ENCODE measurements at places on chromosomes 6 and 20.

DNA sequence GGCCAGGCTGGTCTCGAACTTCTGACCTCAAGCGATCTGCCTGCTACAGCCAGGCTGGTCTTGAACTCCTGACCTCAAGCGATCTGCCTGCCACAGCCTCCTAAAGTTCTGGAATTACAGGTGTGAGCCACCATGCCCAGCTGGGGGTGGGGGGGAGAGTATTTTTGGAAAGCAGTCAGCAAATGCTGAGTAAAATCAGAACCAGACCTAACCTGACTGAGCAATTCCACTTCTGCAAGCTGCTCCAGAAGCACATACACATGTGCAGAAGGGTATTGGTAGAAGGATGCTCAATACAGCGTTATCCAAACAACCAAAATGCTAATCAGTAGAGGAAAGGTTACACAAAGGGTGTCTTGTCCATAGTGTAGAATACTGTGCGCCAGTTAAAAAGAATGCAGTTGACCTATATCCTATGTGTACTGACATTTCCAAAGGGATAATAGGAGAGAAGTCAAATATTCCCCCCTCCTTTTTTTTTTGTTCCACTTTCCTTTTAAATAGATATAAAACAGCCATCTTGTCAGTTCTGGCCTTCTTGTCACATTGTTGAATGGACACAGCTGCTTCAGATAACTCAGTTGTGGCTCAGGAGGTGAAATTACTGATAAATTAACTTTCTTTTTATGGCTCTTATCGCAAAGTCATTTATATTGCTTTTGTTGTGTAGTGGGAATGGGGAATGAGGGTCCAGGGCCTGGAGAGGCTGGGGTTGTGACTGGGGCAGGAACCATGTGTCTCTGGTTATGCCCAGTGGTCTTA, 74.6 kb downstream of the DTD1 start:
- peak; percentile 31 for DNase-seq

DNA sequence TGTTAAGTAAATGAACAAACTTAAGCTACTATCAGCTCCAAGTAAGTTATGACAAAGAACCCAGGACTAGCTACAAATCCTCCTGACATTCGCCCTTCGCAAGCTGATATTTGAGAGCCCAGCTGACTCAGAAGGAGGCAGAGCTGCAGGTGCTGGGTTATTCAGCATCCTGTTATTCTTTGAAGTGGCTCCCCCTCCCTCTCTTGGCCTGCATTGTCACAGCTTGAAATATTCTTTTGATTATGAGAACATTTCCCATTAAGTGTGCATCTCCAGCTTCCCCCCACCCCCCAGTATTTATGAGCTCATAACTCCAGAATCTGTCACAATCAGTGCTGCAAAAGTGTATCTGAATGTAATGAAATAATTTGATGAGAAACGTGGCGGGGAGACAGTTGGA, 78.8 kb upstream of the RALY start:
- DNase-seq: no peak

DNA sequence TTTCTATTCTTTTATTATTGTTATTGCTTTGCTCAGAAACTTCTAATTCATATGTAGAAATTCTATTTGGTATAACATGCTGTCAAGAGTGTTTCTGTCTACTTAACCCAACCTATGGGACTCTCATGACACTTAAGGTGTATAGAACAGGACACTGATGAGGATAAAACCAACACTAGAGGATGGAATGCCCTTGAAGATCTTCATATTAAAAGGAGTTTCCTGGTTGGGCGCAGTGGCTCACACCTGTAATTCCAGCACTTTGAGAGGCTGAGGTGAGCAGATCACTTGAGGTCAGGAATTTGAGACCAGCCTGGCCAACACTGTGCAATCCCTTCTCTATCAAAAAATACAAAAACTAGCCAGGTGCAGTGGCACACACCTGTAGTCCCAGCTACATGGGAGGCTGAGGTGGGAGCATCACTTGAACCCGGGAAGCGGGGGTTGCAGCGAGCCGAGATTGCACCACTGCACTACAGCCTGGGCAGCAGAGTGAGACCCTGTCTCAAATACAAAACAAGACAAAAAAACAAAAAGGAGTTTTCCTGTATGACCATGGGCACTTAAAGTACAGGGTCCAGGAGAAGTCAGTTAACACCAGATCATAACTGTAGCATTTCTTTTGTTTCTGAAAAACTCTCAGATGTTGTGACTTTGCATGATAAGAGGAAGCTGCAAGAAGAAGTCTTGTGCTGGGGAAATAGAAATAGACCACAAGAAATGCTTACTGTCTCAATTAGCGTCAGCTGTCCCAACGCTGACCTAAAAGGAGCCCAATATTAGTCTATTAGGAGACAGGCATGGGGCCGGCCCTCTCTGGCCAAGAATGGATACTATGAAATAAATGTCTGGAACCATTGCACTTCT, 38.9 kb upstream of the CD2AP start:
- DNase-seq: peak; percentile 56

DNA sequence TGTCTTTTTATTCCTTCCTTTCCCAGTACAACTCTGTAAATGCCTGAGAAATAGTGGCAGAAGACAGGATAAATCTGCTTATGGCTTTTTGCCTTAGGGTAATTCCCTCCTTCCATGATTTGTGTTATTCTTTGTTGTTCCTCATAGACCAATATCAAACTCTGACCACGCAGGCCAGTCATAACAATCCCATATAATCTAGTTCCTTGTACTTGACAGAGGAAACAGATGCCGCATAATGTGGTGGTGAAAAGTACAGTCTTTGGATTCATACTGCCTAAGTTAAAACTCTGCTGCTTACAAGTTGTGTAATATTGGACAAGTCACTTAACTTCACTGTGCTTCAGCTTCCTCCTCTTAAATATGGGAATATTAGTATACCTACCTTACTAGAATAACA, 8.2 kb upstream of the BAG2 start:
- no peak for DNase-seq

GRCh38 chr20:59439243-59439642, 138.8 kb downstream of the EDN3 start:
- no peak for DNase-seq

GRCh38 chr6:100633096-100633777, 168.5 kb upstream of the SIM1 start:
- no peak for DNase-seq

- no peak for DNase-seq
Measured at GRCh38 chr6:114430534-114431124, 87.8 kb upstream of the HS3ST5 start.

DNA sequence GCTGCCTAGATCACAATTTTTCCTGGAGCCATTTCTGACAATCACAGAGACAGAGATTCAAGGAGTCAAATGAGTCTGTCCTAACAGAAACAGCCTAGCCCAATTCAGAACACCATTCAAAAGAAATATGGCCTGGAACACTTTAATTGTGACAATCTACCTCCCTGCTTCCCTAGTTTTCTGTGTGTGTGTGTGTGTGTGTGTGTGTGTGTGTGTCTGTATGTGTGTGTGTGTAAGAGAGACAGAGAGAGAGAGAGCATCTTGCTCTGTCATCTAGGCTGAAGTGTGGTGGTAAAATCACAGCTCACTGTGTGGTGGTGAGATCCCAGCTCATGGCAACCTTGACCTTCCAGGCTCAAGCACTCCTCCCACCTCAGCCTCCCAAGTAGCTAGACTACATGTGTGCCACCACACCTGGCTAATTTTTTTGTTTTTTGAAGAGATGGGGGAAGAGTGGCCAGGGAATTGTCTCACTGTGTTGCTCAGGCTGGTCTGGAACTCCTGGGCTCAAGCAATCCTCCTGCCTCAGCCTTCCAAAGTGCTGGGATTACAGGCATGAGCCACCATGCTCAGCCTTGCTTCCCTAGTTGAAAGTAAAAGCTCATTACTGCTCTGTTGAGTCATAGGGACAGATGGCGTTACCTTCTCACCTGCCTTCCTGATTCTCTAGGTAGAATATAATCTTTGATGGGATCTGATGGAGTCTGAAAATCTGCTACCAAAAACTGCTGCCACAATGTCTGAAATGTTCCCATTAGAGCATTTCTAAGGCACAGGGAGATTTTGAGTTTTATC, 89.6 kb upstream of the BEND6 start:
- no peak for DNase-seq

DNA sequence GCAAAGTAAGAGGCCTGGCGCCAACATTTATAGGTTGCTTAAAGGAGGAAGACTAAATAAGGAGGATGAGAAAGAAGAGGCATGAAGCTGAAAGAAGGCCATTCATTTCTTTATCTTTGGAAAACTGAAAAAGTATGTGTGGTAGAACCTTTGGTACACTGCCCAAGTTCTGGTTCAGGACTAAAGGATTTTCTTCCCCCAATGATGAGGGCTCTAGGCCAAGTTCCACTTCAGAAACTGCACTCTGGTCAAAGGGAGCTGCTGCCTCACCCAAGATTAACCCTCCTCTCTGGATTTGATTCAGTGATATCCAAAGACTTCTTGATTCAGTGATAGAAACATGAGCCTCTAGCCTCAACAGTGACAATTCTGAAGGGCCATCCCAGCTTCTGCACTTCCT, 5.0 kb upstream of the KPNA5 start:
- no peak for DNase-seq

- no peak for DNase-seq
Measured at GRCh38 chr6:41885930-41886329, 9.2 kb downstream of the USP49 start.

GRCh38 chr20:32894026-32894483, 35.3 kb downstream of the EFCAB8 start:
- peak; percentile 57 for DNase-seq

DNA sequence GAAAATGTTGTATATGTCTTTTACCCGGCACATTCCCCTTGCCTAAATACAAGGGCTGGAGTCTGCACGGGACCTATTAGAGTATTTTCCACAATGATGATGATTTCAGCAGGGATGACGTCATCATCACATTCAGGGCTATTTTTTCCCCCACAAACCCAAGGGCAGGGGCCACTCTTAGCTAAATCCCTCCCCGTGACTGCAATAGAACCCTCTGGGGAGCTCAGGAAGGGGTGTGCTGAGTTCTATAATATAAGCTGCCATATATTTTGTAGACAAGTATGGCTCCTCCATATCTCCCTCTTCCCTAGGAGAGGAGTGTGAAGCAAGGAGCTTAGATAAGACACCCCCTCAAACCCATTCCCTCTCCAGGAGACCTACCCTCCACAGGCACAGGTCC, 11.3 kb upstream of the MAPRE1 start:
- no peak for DNase-seq

- peak; percentile 58 for DNase-seq
Measured at GRCh38 chr20:49964964-49965780, 17.6 kb upstream of the SNAI1 start.

DNA sequence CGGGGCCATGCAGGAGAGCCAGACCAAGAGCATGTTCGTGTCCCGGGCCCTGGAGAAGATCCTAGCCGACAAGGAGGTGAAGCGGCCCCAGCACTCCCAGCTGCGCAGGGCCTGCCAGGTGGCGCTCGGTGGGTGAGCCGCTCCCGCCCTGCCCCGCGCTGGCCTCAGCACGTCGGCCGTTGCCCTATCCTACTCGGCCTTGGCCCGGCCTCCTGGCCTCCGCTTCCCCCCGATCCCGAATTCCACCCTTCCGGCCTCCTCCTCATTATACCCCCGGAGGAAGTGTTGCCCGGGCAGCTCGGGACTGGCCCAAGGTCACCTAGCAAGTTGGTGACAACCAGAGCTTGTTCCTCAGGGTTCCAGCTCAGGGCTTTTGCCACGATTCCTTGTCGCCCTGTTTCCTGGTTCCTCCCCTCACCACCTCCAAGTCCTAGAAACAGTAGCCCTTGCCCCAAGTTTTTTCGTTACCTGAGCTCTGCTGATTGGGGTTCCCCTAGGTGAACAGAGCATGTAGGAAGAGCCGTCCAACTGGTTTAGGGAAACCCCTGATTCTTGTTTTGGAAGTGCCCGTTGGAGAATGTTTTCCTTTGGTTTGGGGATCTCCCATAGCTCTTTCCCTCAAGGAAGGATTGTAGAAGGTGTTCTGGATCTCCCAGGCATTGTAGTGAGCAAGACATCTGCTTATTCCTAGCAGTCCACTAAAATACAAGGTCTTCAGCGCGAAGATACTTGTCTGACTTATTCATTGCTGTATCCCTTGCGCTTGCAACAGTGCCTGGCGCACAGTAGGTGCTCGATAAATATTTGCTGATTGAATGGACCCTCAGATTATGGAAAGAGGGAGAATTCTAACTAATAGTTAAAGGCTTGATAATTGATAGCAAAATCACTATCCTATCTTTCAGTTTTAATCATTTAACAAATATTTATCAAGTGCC, 641 bp downstream of the ARFGEF2 start:
- no peak for DNase-seq

DNA sequence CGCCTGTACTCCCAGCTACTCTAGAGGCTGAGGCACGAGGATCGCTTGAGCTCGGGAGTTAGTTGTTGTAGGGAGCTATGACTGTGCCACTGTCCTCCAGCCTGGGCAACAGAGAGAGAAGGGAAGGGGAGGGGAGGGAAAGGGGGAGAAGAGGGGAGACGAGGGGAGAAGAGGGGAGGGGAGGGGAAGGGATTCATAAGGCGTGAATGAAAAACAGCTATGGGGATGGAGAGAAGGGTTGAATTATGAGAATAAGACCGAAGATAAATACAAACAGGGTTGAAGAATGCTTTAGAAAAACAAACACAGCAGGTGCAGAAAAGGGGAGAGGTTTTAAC, 106.0 kb downstream of the TRIM27 start:
- no peak for DNase-seq

DNA sequence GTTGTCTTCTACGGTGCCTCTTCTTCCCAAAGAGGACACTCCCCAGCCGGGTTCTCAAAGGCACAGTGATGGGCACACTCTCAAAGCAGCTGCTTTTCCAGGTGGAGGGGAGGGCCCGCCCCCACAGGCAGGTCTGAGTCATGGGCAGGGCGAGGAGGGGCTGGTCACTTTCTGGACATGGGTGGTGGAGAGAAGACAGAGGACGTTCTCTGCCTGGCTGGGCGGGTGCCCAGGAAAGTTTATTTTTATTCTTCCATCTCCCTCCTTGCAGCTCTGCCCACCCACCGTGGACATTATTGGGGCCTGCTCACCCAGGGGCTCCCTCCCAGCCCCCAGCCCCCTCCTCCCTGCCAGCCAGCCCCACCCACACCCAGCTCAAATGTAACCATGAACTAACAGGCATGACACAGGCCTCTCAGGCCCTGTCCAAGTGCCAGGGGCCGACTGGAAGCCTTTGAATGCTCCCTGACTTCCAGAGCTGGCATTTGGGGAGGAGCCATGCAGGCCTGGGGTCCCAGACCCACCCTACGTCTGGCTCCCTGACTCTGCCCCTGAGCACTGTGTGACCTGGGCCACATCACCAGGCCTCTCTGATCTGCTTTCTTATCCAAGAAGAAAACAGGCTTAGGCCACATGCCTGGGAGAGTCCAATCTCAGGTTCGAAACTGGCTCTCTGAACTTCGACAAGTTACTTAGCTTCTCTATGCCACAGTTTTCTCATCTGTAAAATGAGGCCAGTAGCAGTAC, 8.0 kb downstream of the TGM2 start:
- no peak for DNase-seq

GRCh38 chr20:8764344-8764962, 304.4 kb upstream of the PLCB4 start:
- no peak for DNase-seq

GRCh38 chr6:41759905-41760579, 12.8 kb upstream of the PGC start:
- DNase-seq: no peak

- no peak for DNase-seq
Measured at GRCh38 chr20:63498960-63499337, at the start of gene EEF1A2. TSS of gene EEF1A2 (minus strand) at chr20:63499083. CDS start at chr20:63497763, 1,320 bp downstream.

- no peak for DNase-seq
Measured at GRCh38 chr20:40949346-40949745, 79.3 kb upstream of the TOP1 start.

Measured in GM10248 (cell line).